Activated CD4-positive, alpha-beta memory T cell treated with anti-CD3 and anti-CD28 coated beads, Interleukin-2, amount 10 ng/mL, durations not matched to agents 7 days and 5 days (primary cell): ENCODE measurements at places on chromosomes 3 and 15. TPM values are rescaled to one million over a fixed set of nuclear protein-coding genes. Genes with fewer than 3 reads are reported as not detected.

CP gene
- not detected for total RNA-seq

C3orf22 gene
- not detected for total RNA-seq

GALNT15 gene
- not detected for total RNA-seq

DNA sequence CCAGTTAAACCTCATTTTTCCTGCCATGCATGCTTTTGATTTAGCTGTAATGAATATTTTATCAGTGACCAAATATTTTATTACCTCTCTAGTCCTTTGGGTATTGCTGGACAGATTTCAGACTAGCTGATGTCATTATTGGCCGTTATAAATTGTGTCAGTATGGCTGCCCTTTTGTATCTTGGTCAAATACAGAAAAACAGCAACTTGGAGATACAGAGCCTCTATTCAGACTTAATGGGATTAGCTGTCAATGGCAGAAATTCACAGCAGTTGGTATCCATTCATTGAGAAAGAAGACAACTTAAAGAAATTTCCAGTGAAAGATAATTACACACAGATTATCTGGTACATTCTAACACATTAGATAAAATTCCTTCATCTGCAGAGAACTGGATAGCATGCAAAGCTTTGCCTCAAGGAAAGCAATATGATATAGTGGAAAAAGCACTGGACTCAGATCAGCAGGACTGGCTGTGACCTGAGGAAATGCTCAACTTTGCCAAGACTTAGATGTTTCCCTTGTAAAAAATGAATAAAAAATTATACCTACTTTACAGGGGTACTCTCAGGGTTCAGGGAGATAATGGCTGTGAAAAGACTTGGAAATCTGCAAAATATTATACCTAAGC lies 20.8 kb downstream of the COL6A6 start:
- H3K4me3 ChIP-seq, result no peak overlapping the region
- H3K36me3 ChIP-seq, result no peaks in the 10 kb centered on the region
- H3K27me3 ChIP-seq, result peaks cover 8% of the 10 kb centered on the region
- no peak overlapping the region for H3K27ac ChIP-seq
- no peaks in the 10 kb centered on the region for H3K4me1 ChIP-seq
- no peak for DNase-seq

- peaks cover 32% of the 10 kb centered on the region for H3K36me3 ChIP-seq
- peaks cover 34% of the 10 kb centered on the region for H3K4me1 ChIP-seq
- no peaks in the 10 kb centered on the region for H3K27me3 ChIP-seq
- DNase-seq, result peak; percentile 80
- H3K4me3 ChIP-seq, result peak overlapping the region; percentile 2
These were observed 37.0 kb upstream of the CASR start for GRCh38 chr3:122146466-122146865.

DNA sequence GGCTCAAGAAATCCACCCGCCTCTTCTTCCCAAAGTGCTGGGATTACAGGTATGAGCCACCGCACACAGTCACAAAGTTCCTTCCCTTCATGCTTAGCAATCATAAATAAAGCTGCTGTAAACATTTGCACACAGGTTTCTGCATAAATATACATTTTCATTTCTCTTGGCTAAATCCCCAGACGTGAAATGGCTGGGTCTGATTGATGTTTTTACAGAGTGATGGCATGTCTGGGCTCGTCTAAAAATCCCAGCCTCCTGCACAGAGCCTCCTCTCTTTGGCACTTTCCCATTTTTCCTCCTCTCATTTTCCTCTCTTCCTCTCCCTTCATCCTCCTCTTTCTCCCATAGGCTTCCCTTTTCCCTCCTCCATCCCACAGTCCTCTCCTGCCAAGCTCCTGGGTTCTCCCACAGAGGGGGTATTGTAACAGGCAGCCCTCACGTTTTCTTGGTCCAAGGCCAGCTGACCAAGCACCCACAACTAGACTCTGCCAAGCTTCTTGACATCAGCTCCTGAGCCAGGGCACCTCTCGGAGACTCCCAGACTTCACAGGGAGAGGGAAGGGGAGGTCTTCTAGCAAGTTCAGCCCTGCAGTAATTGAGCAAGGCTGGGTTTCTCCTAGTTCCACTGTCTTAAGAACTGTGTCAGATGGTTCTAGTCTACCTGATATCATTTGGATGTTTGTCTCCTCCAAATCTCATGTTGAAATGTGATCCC lies 10.5 kb upstream of the PLA2G4E start:
- H3K27ac ChIP-seq, result no peak overlapping the region
- no peak overlapping the region for H3K4me3 ChIP-seq
- DNase-seq, result no peak
- peaks cover 4% of the 10 kb centered on the region for H3K36me3 ChIP-seq
- peaks cover 20% of the 10 kb centered on the region for H3K27me3 ChIP-seq
- peaks cover 12% of the 10 kb centered on the region for H3K4me1 ChIP-seq

GRCh38 chr15:29695489-29696167 lies 126.6 kb downstream of the TJP1 start:
- H3K36me3 ChIP-seq, result no peaks in the 10 kb centered on the region
- peaks cover 7% of the 10 kb centered on the region for H3K27me3 ChIP-seq
- no peak for DNase-seq
- no peak overlapping the region for H3K4me3 ChIP-seq
- no peak overlapping the region for H3K27ac ChIP-seq
- no peaks in the 10 kb centered on the region for H3K4me1 ChIP-seq

DNA sequence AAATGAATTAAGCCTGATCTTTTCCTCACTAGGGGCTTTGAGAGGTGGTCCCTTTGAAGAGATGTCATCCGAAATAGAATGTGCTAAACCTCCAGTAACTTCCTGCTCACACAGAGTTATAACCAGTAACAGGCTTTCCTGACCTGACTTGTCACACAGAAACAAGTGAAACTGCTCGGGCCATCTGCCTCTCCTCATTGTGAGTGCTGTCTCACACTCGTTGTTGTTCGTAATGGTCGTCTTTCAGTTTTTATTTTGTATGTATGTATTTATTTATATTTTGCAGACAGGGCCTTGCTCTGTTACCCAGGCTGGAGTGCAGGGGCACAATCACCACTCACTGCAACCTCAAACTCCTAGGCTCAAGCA lies 24.0 kb downstream of the ACSBG1 start:
- DNase-seq, result peak; percentile 9
- peaks cover 15% of the 10 kb centered on the region for H3K27me3 ChIP-seq
- no peak overlapping the region for H3K4me3 ChIP-seq
- H3K27ac ChIP-seq, result no peak overlapping the region
- no peaks in the 10 kb centered on the region for H3K36me3 ChIP-seq

GRCh38 chr3:142374687-142375086 lies 73.2 kb downstream of the XRN1 start:
- DNase-seq, result no peak
- no peak overlapping the region for H3K27ac ChIP-seq
- peaks cover 61% of the 10 kb centered on the region for H3K36me3 ChIP-seq
- no peaks in the 10 kb centered on the region for H3K27me3 ChIP-seq
